Calu3 (cell line): ENCODE measurements at places on chromosomes 3 and 15. TPM values are rescaled to one million over a fixed set of nuclear protein-coding genes. Genes with fewer than 3 reads are reported as not detected.

GRCh38 chr15:70137967-70138366 lies 40.2 kb upstream of the TLE3 start:
- peaks cover 57% of the 10 kb centered on the region for H3K27me3 ChIP-seq
- H3K4me3 ChIP-seq, result no peak overlapping the region
- peaks cover 36% of the 10 kb centered on the region for H3K4me1 ChIP-seq
- DNase-seq, result no peak
- H3K27ac ChIP-seq, result no peak overlapping the region

- no peak overlapping the region for H3K27ac ChIP-seq
- H3K27me3 ChIP-seq, result no peaks in the 10 kb centered on the region
- peaks cover 6% of the 10 kb centered on the region for H3K36me3 ChIP-seq
Measured at GRCh38 chr15:64008177-64008576, 38.1 kb downstream of the DAPK2 start.

DNA sequence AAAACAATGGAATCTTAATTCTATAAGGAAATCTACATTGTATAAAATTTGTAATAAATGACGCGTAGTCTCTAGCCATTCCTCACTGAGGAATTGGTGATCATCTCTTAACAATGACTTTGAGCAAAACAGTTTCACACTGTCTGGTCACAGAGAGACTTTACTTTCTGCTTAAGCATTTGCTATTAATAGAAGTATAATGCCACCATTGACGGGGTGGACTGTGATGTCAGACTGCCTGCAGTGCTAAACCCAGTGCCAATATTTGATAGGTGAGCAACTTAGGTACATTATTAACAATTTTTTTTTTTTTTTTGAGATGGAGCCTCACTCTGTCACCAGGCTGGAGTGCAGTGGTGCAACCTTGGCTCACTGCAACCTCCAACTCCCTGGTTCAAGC lies 494.9 kb upstream of the ADAMTS9 start:
- no peaks in the 10 kb centered on the region for H3K4me1 ChIP-seq
- no peak overlapping the region for H3K4me3 ChIP-seq
- DNase-seq, result no peak

GRCh38 chr15:81000144-81000623 lies 539 bp upstream of the TLNRD1 start:
- peak overlapping the region; percentile 93 for H3K4me3 ChIP-seq
- no peaks in the 10 kb centered on the region for H3K27me3 ChIP-seq
- H3K36me3 ChIP-seq, result peaks cover 60% of the 10 kb centered on the region
- peaks cover 32% of the 10 kb centered on the region for H3K4me1 ChIP-seq
- DNase-seq, result no peak

- H3K4me1 ChIP-seq, result no peaks in the 10 kb centered on the region
- H3K36me3 ChIP-seq, result no peaks in the 10 kb centered on the region
- DNase-seq, result no peak
- H3K4me3 ChIP-seq, result no peak overlapping the region
Measured at GRCh38 chr15:25236861-25237155, 202.0 kb downstream of the UBE3A start.

DNA sequence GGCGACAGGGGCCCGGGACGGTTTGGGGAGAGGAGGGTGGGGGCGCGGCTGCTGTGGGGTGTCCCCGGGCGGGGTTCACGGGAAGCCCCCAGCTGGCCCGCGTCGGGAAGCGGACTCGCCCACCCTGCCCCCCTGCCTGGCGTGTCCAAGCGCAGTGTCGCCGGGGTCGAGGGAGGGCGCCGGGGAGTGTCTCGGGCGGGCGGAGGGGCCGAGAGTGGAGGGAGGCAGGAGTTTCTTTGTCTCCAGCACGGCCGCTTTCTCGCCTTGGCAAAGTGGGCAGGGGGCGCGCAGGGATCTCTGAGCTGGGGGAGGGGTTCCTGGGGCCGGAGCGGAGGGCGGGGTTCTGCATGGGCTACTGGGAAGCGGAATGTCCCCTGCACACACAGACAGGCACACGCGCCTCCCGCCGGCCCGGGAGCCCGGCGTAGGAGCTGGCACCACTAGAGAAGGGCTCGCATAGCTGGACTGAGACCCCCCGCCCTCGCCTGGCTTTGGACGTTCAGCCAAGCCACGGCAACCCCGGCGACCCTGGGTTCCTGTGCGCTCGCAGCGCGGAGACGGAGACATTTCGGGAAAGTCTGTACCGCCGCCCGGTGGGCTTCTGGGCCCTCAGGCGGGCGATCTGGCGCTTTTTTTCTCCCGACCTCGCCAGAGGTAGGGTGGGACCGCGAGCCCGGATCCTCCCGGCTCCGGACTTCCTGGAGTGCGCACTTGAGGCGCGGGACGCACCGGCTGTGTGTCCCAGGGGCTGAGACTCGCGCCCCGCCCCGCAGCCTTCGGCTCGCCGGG lies 822 bp downstream of the ST8SIA2 start:
- H3K4me3 ChIP-seq, result no peak overlapping the region
- H3K36me3 ChIP-seq, result no peaks in the 10 kb centered on the region
- peaks cover 81% of the 10 kb centered on the region for H3K27me3 ChIP-seq
- H3K4me1 ChIP-seq, result no peaks in the 10 kb centered on the region

DNA sequence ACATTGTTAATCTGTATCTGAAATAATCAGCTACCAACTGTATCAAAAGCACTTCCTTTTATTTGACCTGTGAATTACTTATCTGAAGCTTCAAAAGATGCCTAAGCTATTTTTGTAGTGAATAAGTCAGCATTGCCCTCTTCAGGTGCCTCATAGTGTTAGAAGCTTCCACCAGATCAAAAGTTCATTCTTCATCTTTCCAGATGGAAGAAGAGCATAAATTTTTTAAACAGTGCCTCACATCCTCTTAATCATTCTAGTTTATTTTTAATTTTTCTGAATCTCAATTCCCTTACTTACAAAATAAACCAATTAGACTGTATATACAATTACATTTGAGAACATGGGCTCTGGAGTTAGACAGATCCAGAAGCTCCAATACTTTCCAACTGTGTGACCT lies 65.0 kb downstream of the MYO5A start:
- no peaks in the 10 kb centered on the region for H3K4me1 ChIP-seq
- no peaks in the 10 kb centered on the region for H3K27me3 ChIP-seq
- no peaks in the 10 kb centered on the region for H3K36me3 ChIP-seq
- DNase-seq, result no peak
- no peak overlapping the region for H3K4me3 ChIP-seq

Gene CAMK2N2
- total RNA-seq, result 3.3 and 3.6 TPM in 2 replicates

- no peak for DNase-seq
- H3K4me1 ChIP-seq, result no peaks in the 10 kb centered on the region
- H3K36me3 ChIP-seq, result no peaks in the 10 kb centered on the region
- H3K27ac ChIP-seq, result no peak overlapping the region
- H3K27me3 ChIP-seq, result peaks cover 90% of the 10 kb centered on the region
Measured at GRCh38 chr3:135757421-135757820, 208.1 kb upstream of the PPP2R3A start.

Gene CLDN16
- total RNA-seq, result 2.9 and 4.8 TPM in 2 replicates

DNA sequence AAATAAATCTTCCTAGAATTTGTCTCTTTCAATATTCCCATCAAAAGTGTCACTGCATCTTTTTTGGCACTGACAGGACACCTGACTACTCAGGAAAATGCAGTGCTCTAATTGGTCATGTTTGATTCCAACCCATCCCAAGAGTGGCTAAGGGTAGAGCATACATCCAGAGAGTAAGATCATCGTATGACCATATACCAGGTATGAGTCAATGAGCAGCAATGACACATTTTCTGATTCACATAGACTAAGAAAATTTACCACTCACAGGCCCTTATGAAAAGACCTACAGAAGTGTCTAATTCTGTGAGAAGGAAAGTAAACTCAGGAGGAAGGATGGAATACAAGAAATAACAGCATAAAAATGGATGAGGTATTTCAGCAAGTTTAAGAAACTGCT lies 434.2 kb downstream of the ZIC1 start:
- no peaks in the 10 kb centered on the region for H3K4me1 ChIP-seq
- H3K27ac ChIP-seq, result no peak overlapping the region
- DNase-seq, result no peak
- no peaks in the 10 kb centered on the region for H3K27me3 ChIP-seq

DNA sequence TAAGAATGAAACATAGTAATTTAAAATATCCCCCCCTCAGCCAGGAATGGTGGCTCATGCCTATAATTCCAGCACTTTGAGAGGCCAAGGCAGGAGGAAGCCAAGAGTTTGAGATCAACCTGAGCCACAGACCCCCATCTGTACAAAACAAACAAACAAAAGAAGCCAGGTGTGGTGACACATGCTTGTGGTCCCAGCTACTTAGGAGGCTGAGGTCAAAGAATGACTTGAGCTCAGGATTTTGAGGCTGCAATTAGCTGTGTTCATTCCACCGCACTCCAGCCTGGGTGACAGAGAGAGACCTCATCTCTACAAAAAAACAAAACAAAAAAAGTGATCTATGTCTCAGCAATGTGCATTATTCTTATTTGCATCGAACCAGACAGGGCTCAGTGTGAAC lies 800.8 kb downstream of the MCTP2 start:
- H3K4me1 ChIP-seq, result no peaks in the 10 kb centered on the region
- DNase-seq, result no peak
- H3K27ac ChIP-seq, result no peak overlapping the region
- H3K27me3 ChIP-seq, result no peaks in the 10 kb centered on the region
- H3K4me3 ChIP-seq, result no peak overlapping the region

Gene STAC
- total RNA-seq, result 12.0 and 12.8 TPM in 2 replicates

DNA sequence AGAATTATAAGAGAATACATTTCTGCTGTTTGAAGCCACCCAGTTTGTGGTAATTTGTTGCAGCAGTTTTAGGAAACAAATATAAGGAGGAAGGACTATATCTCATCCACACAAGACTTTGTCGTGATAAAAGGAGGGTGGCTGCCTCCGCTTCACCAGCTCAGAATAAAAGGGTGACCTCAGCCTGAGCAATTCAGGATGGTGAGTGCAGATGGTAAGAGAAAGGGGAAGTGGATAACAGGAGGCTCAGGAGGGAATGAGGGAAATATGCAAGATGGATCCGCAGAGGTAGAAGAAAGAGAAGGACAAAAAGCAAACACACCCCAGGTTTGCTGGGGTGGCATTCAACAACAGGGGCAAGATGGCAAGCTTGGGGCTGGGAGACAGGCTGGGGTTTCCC lies 108.1 kb upstream of the TNFAIP8L3 start:
- H3K27ac ChIP-seq, result no peak overlapping the region

DNA sequence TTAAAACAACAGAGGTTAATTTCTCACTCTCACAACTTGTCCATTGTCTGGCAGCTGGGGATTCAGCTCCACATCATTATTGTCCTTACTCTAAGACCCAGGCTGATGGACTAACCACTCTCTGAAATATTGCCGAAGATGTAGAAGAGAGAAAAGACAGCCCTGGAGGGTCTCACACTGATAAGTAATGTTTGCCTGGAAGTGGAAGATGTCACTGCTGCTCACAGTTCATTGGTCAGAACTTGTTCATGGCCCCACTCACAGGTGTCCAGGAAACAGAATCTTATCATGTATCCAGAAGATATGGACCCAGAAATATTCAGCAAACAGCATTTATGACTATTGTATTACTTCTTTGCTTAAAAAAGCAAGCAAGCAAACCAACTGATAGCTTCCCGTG lies 62.2 kb upstream of the LPP start:
- no peak overlapping the region for H3K27ac ChIP-seq
- H3K4me1 ChIP-seq, result no peaks in the 10 kb centered on the region
- H3K27me3 ChIP-seq, result no peaks in the 10 kb centered on the region
- no peak for DNase-seq
- no peak overlapping the region for H3K4me3 ChIP-seq
- no peaks in the 10 kb centered on the region for H3K36me3 ChIP-seq

DNA sequence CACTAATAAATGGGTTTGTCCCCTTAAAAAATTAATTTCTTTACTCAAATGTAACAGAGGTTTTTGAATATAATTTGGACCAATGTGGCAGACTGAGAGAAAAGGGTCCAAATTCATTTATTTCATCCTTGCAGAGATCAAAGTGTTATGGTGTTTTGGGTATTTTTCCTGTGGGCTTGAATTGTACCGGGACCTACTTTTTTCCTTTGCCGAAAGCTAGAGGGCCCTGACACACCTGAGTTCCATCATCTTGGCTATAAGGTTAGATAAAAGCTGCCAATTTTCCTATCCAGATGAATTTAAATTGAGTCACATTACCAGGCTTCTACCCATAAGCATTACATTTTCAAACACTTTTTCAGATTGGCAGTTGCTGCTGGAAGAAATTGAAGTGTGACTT lies 908 bp downstream of the CCNB2 start:
- peaks cover 26% of the 10 kb centered on the region for H3K4me1 ChIP-seq
- no peak for DNase-seq
- peak overlapping the region; percentile 100 for H3K4me3 ChIP-seq
- H3K27ac ChIP-seq, result peak overlapping the region; percentile 73

DNA sequence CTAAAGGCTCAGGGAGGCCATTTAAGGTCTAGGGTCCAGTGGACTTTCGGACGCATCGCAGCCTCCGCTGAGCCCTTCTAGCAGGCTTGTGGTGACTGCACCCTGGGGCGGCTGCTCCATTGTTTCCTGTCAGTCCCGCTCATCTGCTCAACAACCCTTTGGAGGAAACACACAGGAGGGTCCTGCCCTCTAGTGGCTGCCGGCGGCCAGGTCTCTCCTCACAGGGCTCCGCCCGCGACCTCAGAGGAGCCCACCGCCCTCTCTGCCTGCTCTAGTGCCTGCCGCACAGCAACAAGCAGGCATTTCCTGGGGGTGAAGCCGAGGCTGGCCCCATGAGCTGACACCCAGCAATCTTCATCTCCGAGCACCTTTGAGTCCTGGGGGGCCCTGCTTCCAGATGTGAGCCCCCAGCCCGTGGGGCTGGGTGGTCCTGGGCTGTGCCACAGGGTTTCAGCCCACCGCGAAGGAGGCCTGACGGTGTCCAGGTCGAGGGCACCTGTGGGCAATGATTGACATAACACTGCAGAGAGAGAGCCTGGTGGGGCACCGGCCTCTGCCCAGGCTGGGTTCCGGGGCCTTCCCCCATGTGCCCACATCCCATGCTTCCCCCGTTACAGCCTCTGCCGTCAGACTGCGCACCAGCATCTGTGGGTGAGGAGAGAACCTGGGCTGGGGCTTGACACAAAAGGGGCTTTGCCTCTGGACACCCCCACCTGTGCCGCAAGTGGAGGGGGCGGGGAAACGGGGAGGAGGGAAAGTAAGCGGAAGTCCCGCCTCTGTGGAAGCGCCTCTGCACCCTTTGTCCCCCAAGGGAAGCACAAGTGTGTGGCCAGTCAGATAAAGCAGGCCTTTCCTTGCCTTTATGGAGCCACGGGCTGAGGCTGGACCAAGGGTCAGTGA lies 27.0 kb upstream of the SFMBT1 start:
- peaks cover 15% of the 10 kb centered on the region for H3K4me1 ChIP-seq
- peak overlapping the region; percentile 27 for H3K27ac ChIP-seq
- no peaks in the 10 kb centered on the region for H3K27me3 ChIP-seq
- DNase-seq, result peak; percentile 88
- peaks cover 13% of the 10 kb centered on the region for H3K36me3 ChIP-seq
- H3K4me3 ChIP-seq, result peak overlapping the region; percentile 87

GRCh38 chr3:42841332-42841731 lies 32.1 kb downstream of the ACKR2 start:
- H3K27me3 ChIP-seq, result no peaks in the 10 kb centered on the region
- no peaks in the 10 kb centered on the region for H3K36me3 ChIP-seq
- DNase-seq, result no peak
- H3K4me1 ChIP-seq, result no peaks in the 10 kb centered on the region
- no peak overlapping the region for H3K27ac ChIP-seq

GRCh38 chr15:83435782-83436181 lies 11.4 kb upstream of the SH3GL3 start:
- H3K36me3 ChIP-seq, result no peaks in the 10 kb centered on the region
- H3K4me1 ChIP-seq, result no peaks in the 10 kb centered on the region
- H3K4me3 ChIP-seq, result no peak overlapping the region
- DNase-seq, result no peak
- peaks cover 60% of the 10 kb centered on the region for H3K27me3 ChIP-seq
